ENCODE measurements at places on chromosomes 11 and 22.

GRCh38 chr22:38081636-38081940 is 2.4 kb downstream of the SLC16A8 start:
- no peak for DNase-seq

GRCh38 chr11:15651033-15651432 is 536.3 kb downstream of the INSC start:
- DNase-seq, result no peak

GRCh38 chr11:73390601-73391565 is 14.7 kb downstream of the RELT start:
- no peak for DNase-seq

DNA sequence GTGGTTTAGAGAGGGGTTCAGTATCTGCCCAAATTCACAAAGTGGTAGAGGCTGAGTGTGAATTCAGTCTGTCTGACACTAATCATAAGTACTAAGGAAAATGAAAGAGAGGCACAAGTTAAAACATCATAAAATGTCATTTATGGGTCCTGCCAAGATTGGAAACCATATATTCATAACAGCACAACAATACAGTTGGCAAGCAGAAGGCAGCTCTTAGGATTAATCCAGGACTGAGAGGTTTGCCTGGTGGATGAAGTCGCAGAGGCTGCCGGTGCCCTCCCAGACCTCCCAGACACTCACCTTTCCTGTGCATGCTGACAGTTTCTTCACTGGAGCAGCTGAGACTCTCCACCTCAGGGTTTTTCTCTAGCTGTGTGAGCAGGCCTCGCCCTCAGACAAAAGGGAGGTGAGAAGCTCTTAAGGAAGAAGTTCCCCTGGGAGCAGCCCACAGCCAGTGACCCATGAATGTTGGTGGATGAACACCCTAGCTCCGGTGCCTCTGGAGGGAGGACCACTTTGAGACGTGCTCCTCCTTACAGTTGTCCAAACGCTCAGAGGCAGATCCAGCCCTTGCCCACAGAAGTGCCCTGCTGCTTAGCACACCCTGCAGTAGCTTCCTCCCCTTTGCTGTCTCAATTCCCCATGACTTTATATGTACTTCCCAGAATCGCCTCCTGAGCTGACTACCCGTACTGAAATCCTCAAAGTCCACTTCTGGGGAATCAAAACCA is 43.7 kb downstream of the MAML2 start:
- DNase-seq, result no peak

DNA sequence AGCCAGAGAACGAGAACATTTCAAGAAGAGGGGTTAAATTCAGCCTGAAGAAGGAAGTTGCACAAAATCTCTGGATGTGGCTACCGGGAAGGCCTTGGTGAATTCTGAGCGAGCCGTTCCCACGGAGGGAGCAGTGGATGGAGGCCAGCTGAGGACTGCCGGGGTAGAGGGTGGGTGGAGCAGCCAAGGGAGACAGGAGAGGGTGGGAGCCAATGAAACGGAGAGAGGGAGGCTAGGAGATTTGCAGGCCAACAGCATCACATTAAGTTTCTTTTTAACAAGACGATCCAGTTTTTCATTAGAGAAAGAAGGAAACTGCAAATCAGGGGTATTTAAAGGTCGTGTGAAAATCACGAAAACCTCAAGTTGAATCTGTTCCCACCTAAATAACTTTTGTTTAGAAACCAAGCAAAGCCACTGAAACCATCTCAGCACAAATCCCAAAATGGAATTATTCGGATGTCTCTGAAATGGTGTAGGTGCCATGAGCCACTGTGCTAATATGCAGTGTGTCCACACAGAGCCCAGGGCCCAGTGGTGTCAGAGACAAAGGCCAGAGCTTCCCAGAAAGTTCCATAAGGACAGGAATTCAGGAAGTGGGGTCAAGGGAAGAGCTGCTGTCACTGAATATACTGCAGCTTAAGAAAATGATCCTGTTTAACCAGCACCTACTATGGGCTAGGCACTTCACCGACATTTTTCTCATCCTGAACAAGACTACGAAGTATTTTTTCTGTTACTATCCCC is 59.7 kb upstream of the SLC35C1 start:
- DNase-seq, result no peak

DNA sequence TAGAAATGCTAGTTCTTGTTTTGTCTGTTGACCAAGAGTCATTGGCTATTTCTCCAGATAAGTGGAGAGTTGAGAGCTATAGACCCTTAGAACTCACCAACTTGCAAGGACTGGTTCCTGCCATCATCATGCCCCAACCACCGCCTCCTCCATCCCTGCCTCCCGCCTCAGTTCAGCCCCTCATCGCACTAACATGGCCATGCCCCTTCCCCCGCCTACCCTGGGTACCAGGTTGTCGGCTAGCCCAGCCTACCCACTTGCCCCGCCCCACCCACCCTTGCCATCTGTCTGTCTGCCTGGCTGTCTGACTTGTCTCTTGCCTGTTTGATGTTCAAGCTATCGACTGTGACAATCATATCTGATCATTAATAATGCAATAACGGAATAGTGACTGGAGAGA is 154.1 kb downstream of the TRIM29 start:
- DNase-seq, result no peak

- no peak for DNase-seq
Measured at GRCh38 chr22:42721045-42721434, 370 bp upstream of the A4GALT start.
